ENCODE measurements at places on chromosomes 7 and 10.

GRCh38 chr7:121097577-121097976 is 109.1 kb downstream of the CPED1 start:
- DNase-seq = no peak

DNA sequence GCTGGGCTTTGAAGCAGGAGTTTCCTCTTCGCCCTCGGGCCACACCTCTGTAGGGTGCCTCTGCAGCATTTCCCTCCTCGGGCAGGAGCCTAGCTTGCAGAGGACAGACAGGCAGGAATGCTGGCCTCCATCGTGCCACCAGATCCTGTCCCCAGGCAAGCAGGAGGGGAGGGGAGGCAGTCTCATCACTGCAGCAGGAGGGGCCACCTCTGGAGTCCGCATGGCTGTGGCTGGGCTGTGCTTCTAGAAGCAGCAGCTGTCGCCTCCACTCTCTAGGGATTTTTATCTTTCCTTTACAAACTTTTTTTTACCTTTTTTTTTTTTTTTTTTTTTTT is 181.4 kb downstream of the CUX1 start:
- DNase-seq = no peak

DNA sequence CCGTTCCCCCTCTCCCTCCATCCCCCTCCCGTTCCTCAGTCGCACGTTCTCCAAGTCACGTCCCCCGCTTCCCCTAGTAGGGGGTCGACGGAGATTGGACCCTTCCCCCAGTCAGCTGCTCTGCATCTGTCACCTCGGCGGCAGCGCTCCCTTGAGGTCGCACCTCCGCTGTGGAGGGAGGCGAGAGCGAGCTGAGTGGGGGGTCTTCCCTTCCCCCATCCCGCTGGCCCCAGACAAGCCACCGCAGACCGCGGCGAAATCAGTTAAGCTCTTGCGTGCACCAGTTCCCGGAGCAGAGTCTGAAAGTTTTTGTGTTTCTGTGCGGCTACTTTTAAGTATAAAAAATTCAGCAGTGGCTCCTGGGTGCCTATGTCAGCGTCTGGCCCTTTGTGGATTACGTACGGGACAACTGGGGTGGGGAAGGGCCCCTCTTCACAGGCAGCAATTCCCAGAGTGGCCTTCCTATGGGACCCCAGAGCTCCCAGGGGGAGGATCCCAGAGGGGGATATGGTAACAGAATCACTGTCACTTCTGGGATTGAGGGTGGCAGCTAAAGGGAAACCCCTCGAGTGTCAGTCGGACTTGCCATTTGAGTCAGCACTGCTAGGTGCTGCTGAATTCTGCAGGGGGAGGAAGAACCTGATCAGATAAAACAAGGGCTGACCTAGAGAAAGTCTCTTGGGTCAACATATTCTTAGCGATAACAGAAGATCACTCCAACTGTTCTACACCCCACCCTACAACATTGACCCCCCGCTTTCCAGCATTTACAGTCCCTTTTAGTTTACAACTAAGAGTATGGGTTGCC is 12.5 kb upstream of the DDIT4 start:
- DNase-seq = no peak

DNA sequence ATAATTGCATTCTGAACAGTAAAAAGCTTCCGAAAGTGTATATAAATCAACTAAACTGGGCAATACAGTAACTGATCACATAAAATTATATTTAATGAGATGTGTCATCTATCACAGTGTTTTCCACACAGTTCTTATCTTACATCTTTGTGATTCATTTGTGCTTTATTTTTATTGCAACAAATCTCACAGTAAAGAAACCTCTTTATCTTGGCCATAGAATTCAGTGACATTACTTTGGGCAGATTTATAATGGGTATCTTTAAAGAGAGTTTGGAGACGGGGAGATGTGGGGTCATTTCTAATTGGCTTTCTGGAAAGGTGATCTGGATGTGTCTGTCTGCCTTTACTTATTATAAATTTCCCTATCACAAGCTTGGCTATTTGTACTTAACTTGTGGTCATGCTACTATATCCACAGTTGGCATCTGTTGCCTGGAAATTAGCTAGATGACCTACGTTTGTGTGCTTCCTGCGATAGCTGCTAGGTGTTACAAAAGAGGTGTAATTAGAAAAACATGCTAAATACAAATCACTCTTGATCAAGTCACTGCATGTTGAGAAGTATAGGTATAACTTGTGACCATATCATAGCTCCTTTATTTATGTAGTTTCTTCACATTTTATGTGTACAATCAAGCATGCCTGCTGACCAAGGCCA is 123.8 kb downstream of the ARID5B start:
- DNase-seq = no peak

DNA sequence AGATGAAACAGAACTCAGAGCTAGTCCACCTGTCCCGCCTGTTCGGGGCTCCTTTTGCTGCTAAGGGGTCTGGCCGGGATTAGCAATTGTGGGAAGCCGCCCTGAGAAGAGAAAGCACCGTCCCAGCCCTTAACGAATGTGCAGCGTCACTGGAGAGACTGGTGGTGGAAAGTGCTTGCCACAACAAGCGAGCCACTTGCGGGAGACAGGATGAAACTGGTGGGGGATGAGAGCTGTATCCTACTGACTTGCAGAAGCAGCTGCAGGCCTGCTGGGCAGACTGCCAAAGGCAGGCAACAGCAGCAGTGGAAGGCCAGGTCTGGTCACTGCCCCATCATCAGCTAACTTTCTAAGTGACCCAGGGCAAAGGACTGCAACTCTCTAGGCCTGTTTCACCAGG is 95.4 kb downstream of the FAM53B start:
- no peak for DNase-seq

DNA sequence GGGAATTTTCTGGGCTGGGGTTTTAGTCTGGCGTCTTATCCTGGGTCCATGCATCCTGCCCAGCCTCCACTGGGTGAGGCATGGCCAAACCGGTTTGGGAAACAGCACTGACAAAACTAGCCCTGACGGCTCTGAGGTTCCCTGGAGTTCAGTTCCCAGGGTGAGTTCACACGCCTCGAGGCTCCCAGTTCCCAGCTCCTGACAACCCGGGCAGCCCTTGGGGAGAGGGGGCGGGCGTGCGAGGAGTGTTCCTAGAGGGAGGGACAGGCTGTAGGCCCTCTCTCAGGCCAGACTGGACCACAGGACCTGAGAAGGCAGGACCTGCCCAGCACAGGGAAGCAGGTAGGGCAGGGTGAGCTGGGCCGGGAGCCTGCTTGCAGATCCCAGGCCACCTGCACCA is 82.3 kb upstream of the PPIF start:
- DNase-seq = no peak

GRCh38 chr10:132738454-132739224 is 47.3 kb downstream of the NKX6-2 start:
- DNase-seq = no peak

DNA sequence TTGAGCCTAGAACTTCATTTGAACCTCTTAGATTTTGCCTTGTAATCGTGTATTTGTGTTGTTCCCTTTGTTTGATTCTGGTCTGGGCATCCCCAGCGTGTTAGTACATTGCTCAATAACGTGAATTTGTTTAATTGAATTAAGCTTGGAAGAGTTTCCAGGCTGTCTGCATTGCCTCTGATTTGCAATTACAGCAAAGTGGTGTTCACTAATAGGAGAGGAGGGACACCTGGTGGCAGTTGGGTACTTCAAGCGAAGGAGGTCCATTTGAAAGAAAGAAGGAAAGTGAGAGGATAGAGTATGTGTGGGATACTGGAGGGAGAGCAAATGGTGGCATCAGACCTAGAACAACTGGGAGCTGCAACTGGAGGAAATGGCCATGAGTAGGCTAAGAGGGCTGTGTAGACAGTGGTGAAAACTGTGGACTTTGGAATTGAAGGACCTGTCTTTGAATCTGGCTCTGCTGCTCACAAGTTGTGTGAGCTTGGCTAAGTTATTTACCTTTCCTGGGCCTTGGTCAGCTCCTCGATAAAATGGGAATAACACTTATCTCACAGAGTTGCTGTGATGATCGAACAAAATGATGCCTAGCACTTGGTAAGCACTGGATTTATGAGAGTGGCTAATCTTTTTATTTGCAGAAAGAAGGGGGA is 15.1 kb downstream of the LSMEM1 start:
- DNase-seq = peak; percentile 59

- peak; percentile 79 for DNase-seq
Observed at GRCh38 chr7:99312316-99313203, 13.1 kb upstream of the ARPC1A start.

- peak; percentile 75 for DNase-seq
Observed at GRCh38 chr7:45088821-45089340, at the start of gene NACAD. Gene NACAD, minus strand, starts transcription at chr7:45088969. Its CDS starts 75 bp downstream, at chr7:45088894.

DNA sequence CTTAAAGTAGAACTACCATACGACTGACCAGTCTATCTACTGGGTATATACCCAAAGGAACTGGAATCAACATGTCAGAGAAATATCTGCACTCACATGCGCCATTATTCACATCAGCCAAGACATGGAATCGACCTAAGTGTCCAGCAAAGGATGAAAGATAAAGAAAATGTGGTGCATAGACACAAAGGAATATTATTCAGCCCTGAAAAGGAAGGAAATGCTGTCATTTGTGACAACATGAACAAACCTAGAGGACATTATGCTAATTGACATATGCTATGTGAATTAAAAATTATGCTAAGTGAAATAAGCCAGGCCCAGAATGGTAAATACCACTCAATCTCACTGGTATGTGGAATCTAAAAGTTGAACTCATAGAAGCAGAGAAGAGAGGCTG is 123.7 kb downstream of the KLF6 start:
- DNase-seq = no peak

DNA sequence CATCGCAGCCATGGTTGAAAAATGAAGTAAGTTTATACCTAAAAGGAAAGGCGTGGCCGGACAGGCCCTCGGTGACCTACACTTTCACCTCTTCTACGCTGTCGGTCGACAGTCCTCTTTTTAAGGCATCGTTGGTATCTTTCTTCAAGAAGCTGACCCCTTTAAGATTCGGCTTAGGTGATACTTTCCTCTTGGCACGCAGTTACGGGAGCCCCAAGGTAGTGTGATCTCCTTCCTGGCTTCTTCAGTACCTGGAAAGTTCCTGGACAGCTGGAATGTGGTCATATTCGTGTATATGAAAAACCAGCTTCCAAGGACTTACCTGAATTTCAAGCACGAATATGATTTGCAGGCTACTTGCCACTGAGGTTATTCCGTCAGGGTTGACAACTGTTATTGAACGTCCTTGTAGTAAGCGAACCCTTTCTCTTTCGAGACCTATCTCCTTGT is 885 bp upstream of the SYPL1 start:
- DNase-seq = no peak

- DNase-seq = no peak
Observed at GRCh38 chr7:157551325-157552070, 214.7 kb downstream of the DNAJB6 start.

- DNase-seq = no peak
Observed at GRCh38 chr7:10759120-10759519, 214.6 kb upstream of the PHF14 start.

DNA sequence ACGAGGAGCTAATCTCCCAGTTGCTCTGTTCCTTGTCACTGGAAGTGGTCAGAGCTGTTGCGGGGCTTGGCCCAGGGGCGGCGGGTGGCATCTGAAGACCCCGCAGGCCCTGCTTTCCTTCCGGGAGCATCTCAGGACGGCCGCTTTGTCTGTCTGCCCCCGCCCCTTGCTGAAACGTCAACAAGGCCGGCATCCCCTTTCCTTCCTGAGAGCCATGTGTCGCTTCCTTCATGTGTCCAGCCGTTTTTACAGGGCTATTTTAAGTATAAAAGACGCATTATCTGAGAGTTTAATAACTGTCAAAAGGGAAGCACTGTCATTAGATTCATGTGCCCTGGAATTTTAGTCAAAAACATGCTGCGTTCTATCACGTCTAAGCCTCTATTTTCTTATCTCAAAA is 110.4 kb downstream of the CUX1 start:
- no peak for DNase-seq

DNA sequence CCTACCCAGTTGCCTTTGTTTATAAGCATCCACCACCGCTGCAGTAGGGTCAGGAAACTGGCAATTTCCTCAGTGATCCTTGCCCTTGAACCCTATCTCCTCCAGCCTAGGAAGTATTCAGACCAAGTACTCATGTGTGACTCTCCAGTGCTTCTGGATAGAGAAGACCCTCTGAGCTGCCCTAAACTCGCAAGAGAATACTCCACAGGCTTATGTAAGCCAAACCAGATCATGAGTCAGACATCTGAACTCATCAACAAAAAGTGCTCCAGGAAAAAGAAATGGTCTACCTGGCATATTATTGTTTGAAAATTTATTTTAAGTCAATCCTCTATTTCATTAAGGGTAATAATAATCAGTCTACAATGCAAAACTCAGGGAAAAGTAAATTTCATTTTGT is 101.3 kb downstream of the KAT6B start:
- peak; percentile 15 for DNase-seq

Measured in Daoy (cell line).